ENCODE measurements at places on chromosomes 2 and 18.

GRCh38 chr2:96241900-96242611, 23.7 kb downstream of the TMEM127 start:
- no peak for DNase-seq

DNA sequence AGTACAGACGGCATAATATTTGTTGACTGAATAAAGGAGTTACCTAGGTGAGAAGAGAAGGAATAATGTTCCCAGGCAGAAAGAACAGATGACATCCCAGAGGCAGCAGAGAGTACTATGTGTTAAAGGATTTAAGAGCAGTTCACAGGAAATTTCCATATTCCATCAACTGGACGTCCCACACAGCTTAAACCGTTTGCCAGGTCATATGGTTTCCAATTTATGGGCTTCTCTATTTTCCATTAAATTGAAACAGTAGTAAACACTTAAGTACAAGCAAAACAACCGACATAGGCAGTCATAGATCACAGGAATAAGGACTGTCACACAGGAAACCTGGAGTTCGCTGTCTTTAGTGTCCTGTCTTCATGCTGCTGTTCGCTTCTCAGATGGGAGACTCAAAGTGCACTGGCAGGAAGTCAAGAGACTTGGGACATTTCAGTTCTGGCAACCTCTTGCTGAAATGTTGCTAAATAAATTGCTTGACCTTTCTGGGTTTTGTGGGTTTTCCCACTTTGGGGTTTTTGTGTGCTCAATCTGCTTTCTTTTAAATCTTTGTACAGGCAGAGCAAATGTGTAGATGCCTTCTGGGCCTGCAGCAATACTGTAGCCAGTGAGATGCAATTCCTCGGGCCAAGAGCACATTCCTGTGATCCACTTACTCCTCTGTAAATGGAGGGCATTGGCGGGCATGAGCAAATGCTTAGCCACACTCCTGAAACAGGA, 5.8 kb upstream of the PIEZO2 start:
- no peak for DNase-seq

DNA sequence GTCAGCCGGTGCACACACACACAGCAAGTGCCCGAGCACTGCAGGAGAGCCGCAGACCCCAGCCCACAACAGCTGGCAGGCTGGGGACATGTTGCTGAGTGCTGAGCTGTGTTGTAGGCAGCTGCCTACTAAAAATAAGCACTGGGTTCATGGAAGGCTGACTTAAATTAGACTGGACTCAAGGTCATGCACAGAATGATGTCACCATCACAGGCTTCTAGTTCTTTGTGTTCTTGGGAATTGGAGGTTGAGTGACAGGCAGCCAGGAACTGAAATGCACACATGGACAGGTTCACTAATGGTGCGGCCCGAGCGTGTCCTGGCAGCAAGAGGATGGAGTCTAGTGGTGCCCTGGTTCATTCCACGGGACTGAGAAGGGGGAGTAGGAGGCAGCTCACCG, 71.3 kb downstream of the VWA3B start:
- no peak for DNase-seq

DNA sequence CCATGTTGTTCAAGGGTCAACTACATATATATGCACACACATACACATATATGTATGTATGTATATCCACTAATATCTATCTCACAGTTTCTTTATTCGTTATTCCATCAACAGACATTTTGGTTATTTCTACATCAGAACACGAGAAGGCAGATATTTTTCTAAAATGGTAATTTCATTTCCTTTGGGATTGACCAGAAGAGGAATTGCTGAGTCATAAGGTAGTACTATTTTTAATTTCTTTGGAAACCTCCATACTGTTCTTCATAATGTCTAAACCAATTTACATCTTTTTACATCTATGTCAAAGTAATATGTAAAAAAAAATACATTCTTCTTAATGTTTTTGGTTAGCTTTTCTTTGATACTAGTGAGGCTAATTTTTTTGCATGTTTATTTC, 630.7 kb upstream of the GCFC2 start:
- no peak for DNase-seq

DNA sequence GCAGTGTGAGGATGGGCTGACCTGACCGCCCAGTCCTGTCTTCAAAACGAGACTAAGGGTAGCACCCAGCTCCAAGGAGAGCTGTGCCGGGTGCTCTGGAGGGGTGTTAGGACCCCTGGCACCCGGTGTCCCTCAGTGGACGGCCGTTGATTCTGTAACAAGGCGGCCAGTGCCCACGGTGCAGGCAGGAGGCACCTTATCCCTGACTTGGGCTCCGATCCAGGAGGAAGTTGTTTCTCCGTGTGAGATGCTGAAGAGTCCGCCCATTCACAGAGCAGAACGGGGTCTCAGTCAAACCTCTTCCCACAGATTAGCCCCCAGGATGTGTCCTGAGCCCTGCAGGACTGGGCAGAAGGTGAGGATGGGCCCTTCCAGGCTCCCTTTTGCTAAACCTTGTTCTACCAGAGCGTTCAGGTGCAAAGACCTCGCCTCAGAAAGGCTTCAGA, 123.0 kb downstream of the NFATC1 start:
- DNase-seq: no peak

- DNase-seq: no peak
These were observed 99.8 kb downstream of the ALK start for GRCh38 chr2:29821591-29821990.

DNA sequence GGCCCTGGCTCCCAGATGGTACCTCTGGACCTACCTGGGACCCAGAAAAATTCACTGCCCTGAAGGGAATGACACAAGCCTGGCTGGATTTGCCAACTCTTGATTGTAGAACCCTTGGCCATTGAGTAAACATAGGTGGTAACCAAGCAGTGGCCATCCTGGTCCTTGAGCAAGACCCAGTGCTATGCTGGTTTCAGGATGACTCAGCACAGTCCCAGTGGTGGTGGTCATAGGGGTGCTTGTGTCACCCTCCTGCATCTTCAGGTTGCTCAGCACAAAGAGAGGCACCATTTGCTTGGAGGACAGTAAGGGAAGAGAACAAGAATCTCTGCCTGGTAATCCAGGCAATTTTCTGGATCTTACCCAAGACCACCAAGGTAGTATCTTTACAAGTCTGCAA, 52.9 kb downstream of the UPP2 start:
- no peak for DNase-seq

GRCh38 chr2:55364189-55365055, 55.2 kb downstream of the CCDC88A start:
- no peak for DNase-seq

GRCh38 chr18:55850904-55851303, 262.9 kb upstream of the TCF4 start:
- no peak for DNase-seq

- no peak for DNase-seq
These were observed 124.0 kb downstream of the PKP4 start for GRCh38 chr2:158580760-158581159.

DNA sequence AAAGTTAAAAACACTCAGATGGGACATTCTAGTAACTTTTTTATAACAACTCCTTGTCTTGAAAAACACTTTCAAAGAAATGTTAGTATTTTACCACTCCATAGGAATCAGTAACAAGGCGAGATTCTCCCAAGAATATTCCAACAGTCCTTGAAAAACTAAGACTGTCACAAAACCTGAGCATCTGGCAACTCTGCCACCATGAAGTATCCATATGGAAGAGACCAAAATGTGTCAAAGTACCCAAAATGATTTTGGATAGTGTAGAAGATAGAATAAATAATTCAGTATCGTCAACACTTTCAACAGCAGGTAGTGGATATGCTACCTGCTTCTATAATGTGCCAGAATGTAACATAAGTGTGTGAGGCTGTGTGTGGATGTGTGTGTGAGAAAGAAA, 361.8 kb downstream of the ZEB2 start:
- no peak for DNase-seq

- DNase-seq: no peak
These were observed 967.5 kb upstream of the PIK3C3 start for GRCh38 chr18:40987581-40987980.

- no peak for DNase-seq
These were observed 35.8 kb upstream of the ARHGAP25 start for GRCh38 chr2:68698567-68699377.

DNA sequence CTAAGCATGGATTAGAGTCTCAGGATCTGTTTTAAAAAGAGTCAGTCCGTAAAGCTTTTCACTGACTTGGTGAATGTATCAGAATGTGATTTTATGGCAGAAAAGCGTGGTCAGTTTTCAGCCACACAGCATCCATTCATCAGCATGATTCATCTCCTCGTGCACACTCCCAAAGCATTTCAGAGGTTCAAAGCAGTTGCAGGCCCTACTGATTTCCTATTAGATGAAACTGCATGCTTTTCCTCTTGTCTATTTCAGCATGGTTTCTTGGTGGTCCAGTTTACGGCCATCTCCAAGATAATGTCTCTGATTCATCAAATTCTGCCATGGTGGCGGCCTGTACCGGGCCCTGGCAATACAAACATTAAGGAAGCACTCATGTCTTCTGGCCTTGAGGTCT, 4.8 kb upstream of the PARD6G start:
- no peak for DNase-seq

GRCh38 chr2:174738841-174739240, 25.4 kb downstream of the CHRNA1 start:
- DNase-seq: no peak

GRCh38 chr2:68831686-68832232, 39.4 kb downstream of the BMP10 start:
- DNase-seq: no peak

DNA sequence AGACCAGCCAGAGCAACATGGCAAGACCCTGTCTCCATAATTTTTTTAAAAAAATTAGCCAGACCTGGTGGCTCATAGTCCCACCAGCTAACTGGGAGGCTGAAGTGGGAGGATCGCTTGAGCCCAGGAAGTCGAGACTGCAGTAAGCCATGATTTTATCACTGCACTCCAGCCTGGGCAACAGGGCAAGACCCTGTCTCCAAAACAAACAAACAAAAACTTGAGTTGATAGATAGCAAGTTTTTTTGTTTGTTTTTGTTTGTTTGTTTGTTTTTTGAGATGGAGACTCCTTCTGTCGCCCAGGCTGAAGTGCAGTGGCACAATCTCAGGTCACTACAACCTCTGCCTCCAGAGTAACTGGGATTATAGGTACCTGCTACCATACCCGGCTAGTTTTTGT, 18.8 kb downstream of the RELCH start:
- no peak for DNase-seq

DNA sequence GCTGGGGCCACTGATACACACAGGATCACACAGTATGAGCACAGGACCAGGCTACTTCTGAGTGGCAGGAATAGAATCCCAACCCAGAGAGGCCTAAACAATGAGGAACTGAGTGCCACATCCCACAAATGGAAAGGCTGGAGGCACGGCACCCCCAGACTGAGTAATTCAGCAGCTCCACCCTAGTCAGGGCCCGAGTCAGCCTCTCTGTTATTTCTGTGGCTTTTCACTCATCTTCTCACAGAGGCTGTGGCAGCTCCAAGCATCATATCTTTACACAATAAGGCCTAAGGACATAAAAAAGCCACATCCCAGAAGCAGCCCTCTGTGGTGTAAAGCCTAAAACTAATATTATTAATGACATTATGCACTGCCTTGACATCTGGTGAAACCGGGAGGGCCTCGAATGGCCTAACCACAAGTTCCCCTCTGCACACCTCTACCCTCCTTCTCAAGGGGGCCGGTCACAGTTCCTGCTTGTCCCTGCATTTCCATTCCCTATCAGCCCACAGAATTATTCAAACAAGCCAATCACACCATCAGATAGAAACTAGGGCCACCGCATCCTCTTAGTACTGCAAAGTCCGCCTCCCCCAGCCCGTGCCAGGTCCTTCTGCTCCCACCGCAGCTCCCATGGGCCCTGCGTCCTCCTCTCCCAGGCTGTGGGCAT, 12.5 kb upstream of the MAL start:
- DNase-seq: no peak

- no peak for DNase-seq
These were observed 11.1 kb downstream of the SLC9A2 start for GRCh38 chr2:102630458-102630857.

GRCh38 chr2:62452701-62453454, 53.1 kb downstream of the TMEM17 start:
- DNase-seq: no peak

GRCh38 chr2:194380011-194380410, 1277.0 kb upstream of the SLC39A10 start:
- no peak for DNase-seq

DNA sequence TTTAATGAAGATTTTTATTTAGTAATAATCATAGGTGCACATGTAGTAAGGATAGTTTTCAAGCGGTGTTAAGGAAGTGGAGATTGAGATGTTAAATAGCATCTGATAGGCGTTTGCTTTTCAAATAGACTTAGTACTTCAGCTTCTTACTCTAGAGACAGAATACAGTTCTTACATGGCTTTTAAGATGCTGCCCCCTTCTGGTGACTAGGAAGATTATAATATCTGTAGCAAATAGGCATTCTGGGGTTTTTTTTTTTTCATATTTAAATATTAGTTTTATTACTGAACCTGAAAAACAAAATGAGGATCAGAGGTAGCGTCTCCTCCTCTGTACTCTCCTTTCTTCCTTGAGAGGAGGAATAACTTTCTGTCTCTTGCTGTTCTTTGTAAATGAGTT, 100.2 kb downstream of the AGAP1 start:
- DNase-seq: no peak

- no peak for DNase-seq
These were observed 100.4 kb upstream of the LCLAT1 start for GRCh38 chr2:30346471-30347169.

GRCh38 chr2:9820020-9820973, 23.0 kb upstream of the TAF1B start:
- DNase-seq: no peak

GRCh38 chr2:1436369-1436768, 23.1 kb downstream of the TPO start:
- no peak for DNase-seq

- DNase-seq: no peak
These were observed 212.5 kb downstream of the NBAS start for GRCh38 chr2:15348636-15349035.

DNA sequence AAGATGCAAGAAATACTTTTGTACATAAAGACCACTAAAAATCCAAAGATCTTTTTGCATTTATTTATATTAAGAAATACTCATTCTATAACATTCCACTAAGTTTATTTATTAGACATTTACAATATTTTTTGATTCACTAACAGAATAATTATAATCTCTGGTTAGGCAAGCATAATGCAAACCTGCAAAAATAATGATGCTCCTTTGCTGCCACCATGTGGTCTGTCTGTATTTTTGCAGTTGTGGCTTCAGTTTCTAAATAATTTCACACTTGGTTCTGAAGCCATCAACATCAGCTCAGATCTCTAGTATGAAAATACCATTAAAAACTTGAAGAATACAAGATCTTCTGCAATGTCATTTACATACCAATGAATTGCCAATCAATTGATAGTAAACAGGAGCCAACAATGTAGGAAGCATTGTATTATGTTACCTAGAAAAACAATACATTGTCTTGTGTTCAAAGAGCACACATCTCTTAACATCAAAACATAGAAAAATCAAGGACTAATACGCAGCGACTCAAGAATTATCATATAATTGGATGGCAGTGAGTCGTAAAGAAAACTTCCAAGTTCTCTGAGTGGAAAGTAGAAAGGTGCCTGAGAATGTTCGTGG, 28.8 kb upstream of the WDR75 start:
- peak; percentile 4 for DNase-seq
